Activated CD8-positive, alpha-beta memory T cell treated with anti-CD3 and anti-CD28 coated beads for 1 hour (primary cell): ENCODE measurements at places on chromosomes 4 and X.

DNA sequence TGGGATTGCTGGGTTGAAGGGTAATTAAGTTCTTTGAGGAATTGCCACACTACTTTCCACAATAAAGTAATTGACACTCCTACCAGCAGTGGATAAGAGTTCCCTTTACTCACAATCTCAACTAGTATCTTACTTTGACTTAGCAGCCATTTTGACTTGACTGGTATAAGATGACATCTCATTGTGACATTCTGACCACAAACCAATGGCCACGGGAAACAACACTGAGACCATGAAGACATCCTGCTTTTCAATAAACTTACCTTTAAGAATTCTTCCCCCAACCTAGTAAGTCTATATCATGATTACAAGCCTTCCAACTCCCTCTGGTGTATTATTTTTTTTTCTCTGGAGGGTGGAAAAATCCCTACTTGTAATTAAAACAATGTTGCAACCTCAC is 66.9 kb upstream of the WDR1 start:
- DNase-seq = no peak

DNA sequence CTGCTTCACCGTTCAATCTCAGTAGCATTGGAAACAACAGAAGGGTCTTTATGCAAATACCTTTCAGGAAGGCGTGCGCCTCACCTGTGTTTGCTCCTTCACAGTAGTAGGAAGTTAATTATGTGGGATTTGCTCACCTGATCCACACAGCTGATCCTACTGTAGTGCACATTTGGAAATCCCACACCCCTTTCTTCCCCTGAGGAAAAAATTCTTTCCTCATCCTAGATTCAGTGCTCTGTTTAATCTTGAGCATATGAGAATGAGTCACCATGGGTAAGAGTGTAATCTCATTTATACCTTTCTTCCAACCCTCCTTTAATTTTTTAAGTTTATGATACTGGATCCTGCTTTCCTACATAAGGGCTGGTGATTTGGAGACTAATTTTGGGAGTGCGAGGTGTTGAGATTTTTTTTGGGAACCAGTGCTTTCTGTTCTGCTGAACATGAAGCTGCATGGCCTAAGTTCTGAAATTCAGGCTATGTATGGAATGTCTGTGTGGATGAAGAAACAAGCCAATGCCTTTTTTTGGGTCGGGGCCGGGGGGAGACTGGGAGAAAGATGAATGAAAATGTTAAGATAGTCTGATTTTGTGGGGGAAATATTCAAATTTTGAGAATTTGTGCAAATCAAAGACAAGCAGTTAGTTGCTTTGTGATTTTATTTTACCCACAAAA is 19.0 kb downstream of the GAB1 start:
- no peak for DNase-seq

DNA sequence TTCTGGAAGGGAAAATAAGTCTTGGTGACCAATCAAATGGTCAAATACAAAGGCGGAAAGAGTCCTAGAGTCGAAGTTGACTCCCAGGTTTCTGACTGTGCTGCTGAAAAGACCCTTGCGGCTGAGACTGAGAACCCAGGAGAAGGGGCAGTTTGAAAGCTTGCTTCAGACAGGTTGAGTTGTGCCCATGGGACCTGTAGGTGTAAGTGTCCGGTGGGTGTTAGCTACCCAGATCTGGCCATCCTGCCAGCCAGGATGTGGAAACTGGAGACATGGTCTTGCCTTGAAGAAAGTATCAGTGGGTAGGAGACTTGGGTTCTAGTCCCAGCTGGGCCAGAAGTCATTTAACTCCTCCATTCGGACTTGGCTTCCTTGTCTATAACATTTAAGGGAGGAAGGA is 275.2 kb downstream of the EVC2 start:
- DNase-seq = no peak

- DNase-seq = no peak
These were observed 14.4 kb upstream of the S100G start for GRCh38 chrX:16635596-16635995.

DNA sequence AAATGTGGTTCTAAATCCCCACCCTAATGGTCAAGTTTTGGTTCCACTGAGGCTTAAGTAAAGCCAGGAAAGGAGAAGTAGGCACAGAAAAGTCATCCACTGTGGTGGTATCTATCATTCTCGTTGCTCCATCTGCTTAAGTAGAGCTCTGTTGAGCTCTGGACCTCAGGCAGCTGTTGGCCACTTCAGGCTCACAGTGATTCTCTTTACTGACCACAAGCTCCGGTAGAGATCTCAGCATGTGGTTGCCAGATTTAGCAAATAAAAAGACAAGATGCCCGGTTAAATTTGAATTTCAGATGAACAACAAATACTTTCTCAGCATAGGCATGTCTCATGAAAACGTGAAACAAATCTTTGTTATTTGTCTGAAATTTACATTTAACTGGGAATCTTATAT is 132.3 kb upstream of the PTCHD1 start:
- no peak for DNase-seq

DNA sequence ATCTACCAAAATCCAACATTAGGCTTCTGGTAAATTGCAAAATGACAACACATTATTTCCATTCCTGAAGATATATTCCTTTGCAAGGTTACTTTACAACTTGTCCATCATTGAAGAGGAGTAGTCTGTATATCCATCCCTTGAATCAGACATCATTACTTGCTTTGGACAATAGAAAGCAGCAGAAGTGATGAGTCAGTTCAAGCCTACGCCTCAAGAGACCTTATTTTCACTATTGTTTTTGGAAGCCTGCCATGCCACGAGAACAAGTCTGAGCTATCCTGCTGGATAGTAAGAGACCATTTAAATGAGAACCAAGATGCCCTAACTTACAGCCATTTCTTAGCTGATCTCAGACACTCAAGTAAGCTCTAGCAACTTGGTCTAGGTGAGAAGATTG is 246.0 kb upstream of the HHIP start:
- no peak for DNase-seq

- DNase-seq = no peak
These were observed at the start of gene FGF13 for GRCh38 chrX:138711399-138712347. Gene FGF13, minus strand, starts transcription at chrX:138711717. Its CDS starts 714 bp downstream, at chrX:138711003.

- DNase-seq = no peak
These were observed 1624.0 kb upstream of the IGFBP7 start for GRCh38 chr4:58734030-58734674.

DNA sequence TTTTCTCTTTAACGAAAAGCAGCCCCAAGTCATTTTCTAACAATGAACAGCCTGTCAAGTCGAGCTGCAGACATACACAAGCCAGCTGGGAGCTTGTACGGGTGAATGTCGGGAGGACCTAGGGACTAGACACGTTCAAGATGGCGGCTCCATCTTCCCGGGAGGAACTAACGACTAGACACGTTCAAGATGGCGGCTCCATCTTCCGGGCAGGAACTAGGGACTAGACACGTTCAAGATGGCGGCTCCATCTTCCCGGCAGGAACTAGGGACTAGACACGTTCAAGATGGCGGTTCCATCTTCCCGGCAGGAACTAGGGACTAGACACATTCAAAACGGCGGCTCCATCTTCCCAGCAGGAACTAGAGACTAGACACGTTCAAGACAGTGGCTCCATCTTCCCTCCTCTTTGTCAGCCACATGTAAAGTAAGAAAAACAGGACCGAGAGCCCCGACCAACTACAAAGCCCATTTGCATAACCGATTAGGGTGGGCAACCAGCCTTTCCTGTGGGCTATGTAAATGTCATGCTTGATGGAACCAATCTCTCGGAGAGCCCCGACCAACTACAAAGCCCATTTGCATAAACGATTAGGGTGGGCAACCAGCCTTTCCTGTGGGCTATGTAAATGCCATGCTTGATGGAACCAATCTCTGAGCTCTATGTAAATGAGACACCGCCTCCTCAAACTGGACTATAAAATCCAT is 175.5 kb downstream of the DHRSX start:
- DNase-seq = no peak
